ENCODE measurements at places on chromosomes 4 and X.

DNA sequence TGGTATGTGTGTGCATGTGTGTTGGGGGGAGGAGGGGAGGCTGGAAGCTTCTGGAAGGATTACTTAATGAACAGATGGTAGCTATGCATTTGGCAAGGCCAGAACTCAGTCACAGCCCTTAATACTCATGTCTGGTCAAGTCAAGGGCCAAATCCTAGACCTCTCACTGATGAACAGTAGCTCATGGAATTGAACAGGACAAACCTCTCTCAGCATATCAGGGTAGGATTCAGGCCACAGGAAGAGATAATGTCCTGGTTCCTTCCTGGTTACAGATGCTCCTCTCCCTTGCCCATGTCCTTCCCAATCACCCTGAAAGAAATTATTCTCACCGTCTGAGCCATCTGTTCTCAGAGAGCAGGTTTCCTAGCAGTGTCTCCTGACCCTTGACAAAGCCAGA, 165.7 kb downstream of the SOWAHB start:
- no peak for DNase-seq

DNA sequence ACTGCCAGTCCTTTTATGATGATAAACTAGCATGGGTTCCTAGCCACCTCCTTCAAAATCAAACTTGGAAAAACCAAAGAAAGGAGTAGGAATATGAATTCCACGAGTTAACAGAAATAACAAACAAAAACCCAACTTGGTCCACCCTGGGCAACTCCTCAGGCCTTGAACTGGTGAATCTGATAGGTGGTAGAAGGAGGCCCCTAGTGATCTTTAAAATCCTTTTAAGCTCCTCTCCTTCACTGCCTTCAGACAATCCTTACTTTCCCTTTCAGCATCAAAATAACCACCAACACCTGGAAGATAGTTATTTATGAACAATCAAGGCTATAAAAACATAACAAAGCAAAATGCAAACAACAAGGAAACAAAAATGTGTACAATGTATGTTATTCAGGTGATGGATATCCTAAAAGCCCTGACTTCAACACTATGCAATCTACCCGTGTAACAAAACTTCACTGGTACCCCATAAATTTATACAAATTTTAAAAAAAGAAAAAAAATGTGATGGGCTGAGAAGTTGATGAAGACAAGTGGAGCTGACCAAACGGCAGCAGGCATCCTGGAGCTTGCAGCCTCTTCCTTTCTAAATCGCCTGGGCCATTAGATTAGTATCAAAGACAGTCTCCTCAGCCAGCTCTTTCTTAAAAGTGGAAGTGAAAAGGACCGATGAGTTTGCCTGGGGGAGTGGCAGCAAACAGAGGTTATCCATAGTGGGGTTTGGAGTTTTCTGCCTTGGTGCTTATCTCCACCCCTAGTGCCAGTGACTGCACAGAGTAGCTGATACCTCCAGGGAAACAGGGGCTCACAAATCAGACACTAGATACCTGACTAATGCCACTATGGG, 179.6 kb downstream of the TMA16 start:
- no peak for DNase-seq

- DNase-seq, result no peak
Measured at GRCh38 chrX:134543288-134543687, 83.3 kb downstream of the HPRT1 start.

GRCh38 chr4:5266991-5267390, 215.7 kb downstream of the STK32B start:
- no peak for DNase-seq

DNA sequence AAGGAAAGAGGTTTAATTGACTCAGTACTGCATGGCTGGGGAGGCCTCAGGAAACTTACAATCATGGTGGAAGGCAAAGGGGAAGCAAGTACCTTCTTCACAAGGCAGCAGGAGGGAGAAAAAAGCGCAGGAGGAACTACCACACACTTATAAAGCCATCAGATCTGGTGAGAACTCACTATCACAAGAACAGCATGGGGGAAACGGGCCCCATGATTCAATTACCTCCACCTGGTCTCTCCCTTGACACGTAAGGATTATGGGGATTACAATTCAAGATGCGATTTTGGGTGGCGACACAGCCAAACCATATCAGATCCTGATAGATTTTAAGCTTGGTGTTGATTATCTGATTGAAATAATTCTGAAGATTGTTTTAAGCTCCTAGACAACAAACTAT, 218.7 kb downstream of the CBR4 start:
- DNase-seq, result no peak

DNA sequence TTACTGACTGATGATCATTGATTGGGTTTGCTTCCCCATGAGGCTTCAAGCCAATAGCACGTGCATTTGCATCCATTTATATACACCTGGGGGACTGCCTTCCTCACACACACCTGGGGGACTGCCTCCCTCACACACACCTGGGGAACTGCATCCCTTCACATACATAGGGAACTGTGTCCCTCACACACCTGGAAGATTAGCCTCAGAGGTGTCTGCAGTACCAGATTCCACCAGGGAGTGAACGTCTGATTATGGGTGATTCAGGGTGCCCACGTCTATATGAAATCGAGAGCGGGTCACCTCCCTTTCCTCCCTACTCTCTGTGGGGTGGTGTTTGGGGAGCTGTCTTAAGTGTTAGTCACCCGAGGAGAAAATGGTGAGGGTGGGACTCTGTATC, 16.9 kb downstream of the CD99 start:
- peak; percentile 48 for DNase-seq

All from Karpas-422 (cell line).